ENCODE measurements at places on chromosomes 3 and 15. TPM values are rescaled to one million over a fixed set of nuclear protein-coding genes. Genes with fewer than 3 reads are reported as not detected.

DNA sequence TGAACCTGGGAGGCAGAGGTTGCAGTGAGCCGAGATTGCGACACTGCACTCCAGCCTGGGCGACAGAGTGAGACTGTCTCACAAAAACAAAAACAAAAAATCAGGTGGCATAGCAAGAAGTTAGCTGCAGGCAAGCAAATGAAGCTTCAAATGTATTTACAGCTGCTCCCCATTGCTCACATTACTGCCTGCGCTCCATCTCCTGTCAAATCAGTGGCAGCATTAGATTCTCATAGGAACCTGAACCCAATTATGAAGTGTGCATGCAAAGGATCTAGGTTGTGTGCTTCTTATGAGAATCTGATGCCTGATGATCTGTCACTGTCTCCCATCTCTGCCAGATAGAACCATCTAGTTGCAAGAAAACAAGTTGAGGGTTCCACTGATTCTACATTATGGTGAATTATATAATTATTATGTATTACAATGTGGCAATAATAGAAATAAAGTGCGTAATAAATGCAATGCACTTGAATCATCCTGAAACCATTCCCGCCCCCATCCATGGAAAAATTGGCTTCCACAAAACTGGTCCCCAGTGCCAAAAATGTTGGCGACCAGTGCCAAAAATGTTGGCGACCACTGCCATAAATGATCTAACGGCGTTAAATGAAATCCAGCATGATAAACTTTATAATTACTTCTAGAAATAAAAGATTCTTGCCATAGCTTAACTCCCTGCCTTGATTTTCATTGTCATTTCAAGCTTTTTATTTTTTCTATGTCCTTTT lies 616.7 kb upstream of the NAALADL2 start:
- H3K4me1 ChIP-seq, result no peaks in the 10 kb centered on the region
- DNase-seq, result peak; percentile 14
- no peaks in the 10 kb centered on the region for H3K27me3 ChIP-seq

DNA sequence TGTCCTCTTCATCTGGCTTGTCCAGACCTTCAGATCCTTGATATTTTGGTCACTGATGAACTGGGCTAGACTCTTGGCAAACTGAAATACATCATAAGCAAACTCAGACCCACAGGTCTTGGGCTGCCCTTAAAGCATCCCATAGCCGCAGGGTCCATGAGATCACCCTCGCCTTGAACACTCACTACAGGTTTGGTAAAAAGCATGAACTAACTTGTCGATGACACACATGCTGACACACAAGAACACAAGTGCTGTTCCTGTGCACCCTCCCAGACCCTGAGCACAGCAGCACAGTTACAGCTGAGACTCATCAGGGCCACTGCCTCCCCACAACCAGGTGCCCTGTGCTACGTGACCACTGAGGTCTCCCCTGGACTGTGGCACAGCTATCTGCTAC lies 21.0 kb downstream of the PFKFB4 start:
- H3K36me3 ChIP-seq, result peaks cover 4% of the 10 kb centered on the region
- no peak overlapping the region for H3K27ac ChIP-seq
- H3K27me3 ChIP-seq, result no peaks in the 10 kb centered on the region
- H3K4me3 ChIP-seq, result no peak overlapping the region
- no peak for DNase-seq

- no peaks in the 10 kb centered on the region for H3K36me3 ChIP-seq
- H3K4me3 ChIP-seq, result no peak overlapping the region
- H3K27ac ChIP-seq, result peak overlapping the region; percentile 43
- no peaks in the 10 kb centered on the region for H3K27me3 ChIP-seq
Observed at GRCh38 chr3:168051531-168052471, 43.9 kb downstream of the GOLIM4 start.

The SNTN gene
- not detected for total RNA-seq

DNA sequence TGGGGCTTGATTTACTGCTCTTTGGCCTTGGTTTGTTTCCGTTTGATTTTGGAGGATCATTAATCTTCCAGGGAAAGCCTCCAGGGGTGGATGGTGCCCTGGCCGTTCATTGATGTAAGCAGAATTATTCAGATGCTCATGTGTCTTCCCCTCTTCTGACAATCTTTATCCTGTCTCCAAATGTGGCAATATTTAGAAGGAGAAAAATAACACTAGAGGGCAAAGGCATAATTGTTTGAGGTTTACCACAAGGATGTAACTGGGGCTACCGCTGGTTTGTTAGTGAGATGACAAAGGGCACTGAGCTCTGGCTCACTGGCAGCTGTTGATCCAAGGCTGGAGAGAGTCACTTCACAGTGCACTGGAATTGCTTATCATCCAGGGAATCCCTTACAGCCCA lies 18.2 kb upstream of the PLCL2 start:
- H3K4me1 ChIP-seq, result no peaks in the 10 kb centered on the region
- DNase-seq, result peak; percentile 17
- no peak overlapping the region for H3K27ac ChIP-seq

The CYP1A2 gene
- not detected for total RNA-seq

The MGLL gene
- 60.1 TPM for total RNA-seq

DNA sequence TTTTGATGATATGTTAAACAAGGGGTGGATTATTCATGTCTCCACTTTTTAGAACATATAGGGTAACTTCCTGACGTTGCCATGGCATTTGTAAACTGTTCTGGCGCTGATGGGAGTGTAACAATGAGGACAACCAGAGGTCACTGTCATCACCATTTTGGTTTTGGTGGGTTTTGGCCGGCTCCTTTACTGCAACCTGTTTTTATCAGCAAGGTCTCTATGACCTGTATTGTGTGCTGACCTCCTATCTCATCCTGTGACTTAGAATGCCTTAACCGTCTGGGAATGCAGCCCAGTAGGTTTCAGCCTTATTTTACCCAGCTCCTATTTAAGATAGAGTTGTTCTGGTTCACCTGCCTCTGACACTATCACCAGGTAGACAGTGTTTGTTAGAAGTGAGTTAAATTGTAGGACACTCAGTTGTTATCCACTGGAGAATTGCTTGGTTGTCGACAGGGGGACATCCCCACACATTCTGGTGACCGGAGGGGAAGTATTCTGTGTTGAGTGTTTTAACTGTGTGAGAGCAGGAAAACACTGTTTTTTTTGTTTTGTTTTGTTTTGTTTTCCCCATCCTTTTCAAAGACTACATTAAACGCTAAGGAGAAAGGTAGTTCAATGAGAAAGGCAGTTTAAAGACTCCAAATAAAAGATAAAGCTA lies 36.9 kb upstream of the SKIL start:
- H3K4me3 ChIP-seq, result no peak overlapping the region
- H3K4me1 ChIP-seq, result no peaks in the 10 kb centered on the region
- no peak overlapping the region for H3K27ac ChIP-seq
- DNase-seq, result peak; percentile 23
- no peaks in the 10 kb centered on the region for H3K36me3 ChIP-seq
- H3K27me3 ChIP-seq, result no peaks in the 10 kb centered on the region

DNA sequence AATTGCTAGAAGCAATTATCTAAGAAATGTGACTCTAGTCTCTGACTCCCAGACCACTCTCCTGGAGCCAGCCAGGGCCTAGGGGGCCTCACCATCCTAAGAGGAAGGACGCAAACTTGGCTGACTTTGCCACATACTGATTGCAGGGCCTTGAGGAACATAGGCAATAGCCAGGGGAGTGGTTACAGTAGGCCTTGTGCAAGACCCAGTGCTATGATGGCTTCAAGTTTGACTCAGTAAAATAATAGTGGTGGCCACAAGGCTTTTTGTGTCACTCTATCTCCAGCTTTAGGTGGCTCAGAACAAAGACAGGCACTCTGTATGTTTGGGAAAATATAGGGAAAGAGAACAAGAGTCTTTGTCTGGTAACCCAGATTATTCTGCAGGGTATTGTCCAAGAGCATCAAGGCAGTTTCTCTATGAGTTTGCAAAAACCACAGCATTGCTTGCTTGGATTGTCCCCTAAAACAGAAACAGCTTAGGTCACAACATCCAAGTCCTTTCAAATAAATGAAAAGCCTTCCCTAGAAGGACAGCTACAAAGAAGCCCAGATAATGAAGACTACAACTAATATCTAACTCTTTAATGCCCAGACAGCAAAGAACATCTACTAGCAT lies 631.5 kb downstream of the PYDC2 start:
- H3K4me1 ChIP-seq, result no peaks in the 10 kb centered on the region
- no peak overlapping the region for H3K4me3 ChIP-seq
- no peak overlapping the region for H3K27ac ChIP-seq
- H3K27me3 ChIP-seq, result no peaks in the 10 kb centered on the region

GRCh38 chr15:85754989-85755388 lies 39.7 kb downstream of the KLHL25 start:
- no peak overlapping the region for H3K27ac ChIP-seq
- peaks cover 7% of the 10 kb centered on the region for H3K4me1 ChIP-seq
- no peaks in the 10 kb centered on the region for H3K36me3 ChIP-seq
- peak; percentile 36 for DNase-seq
- H3K27me3 ChIP-seq, result no peaks in the 10 kb centered on the region
- H3K4me3 ChIP-seq, result no peak overlapping the region

- peaks cover 2% of the 10 kb centered on the region for H3K36me3 ChIP-seq
- peak; percentile 5 for DNase-seq
- H3K4me1 ChIP-seq, result no peaks in the 10 kb centered on the region
- H3K27ac ChIP-seq, result no peak overlapping the region
- H3K27me3 ChIP-seq, result no peaks in the 10 kb centered on the region
Observed at GRCh38 chr15:64213646-64214045, 50.8 kb upstream of the PPIB start.

The EPHA3 gene
- 0.99 TPM for total RNA-seq

DNA sequence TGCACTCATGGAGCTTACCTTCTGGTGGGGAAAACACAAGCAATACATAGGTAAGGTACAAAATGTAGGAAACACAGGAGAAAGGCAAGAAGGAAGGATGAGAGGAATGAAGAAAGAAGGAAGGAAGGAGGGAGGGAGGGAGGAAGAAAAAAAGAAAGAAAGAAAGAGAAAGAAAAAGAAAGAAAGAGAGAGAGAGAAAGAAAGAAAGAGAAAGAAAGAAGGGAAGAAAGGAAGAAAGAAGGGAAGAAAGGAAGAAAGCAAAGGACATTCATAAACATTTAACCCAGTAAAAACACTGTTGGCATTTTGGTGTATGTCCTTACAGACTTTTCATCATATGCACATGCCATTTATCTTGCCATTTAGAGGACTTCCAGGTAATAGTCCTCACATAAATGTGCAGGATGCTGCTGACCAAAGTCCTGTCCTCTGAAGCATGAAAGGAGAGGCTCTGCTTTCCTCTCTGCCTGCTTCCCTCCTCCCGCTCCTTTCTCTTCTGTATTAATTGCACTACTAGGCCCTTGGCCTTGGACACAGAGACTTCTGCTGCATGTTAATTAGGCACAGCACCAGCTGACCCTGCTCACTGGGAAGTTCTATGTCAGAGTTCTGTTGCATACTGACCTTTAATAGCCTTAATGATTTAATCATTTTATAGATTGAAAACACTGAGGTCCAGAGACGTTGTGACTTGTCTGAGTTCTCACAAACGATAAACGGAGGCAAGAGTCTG lies 29.7 kb upstream of the NDUFB4 start:
- no peak overlapping the region for H3K27ac ChIP-seq
- no peak overlapping the region for H3K4me3 ChIP-seq
- no peaks in the 10 kb centered on the region for H3K27me3 ChIP-seq
- H3K4me1 ChIP-seq, result no peaks in the 10 kb centered on the region

DNA sequence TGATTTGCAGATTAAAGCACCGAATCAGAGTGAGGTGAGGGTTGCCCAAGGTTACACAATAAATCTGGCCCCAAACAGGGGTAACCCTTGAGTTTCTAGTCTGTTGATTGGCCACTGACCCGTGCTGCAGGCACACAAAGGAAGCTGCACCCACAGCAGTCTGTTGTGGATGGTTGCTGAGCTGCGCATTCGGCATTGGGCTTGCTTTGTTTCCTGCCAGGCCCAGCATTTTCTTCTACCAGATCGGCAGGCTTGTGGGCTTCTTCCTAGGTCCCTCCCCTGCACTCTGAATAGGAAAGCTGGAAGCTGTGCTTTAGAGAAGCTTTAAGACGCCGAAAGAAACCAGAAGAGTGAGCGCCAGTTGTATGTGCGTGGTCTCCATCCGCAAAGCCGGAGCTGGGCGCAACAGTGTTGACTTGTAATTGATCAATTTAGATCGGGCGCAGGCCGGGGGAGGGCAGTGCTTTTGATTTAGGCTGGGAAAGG lies 12.1 kb downstream of the B3GNT5 start:
- DNase-seq, result peak; percentile 69
- H3K36me3 ChIP-seq, result no peaks in the 10 kb centered on the region
- no peak overlapping the region for H3K27ac ChIP-seq
- H3K27me3 ChIP-seq, result no peaks in the 10 kb centered on the region
- H3K4me3 ChIP-seq, result no peak overlapping the region
- no peaks in the 10 kb centered on the region for H3K4me1 ChIP-seq

The SUCNR1 gene
- total RNA-seq, result under 0.01 TPM

- DNase-seq, result no peak
- H3K4me1 ChIP-seq, result no peaks in the 10 kb centered on the region
- no peak overlapping the region for H3K4me3 ChIP-seq
Observed at GRCh38 chr3:3383461-3383860, 204.0 kb upstream of the CRBN start.

DNA sequence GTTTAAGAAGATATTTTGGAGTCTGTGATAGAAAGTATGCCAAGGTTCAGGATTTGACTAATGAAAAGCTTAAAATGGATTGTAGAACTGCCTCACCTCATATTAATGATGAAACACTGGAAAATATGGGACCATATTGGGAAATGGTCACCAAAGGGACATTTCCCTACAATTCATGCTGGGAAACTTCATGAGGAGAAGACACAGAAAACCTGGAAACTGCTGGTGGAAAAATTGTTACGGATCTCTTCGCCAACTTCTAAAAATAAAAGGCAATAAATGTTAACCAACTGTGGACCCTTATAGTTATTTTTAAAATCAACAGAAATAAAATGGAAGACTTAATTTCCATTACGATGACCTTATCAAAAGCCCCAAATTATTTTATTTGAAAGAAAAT lies 97.6 kb upstream of the FRMD4B start:
- no peak overlapping the region for H3K4me3 ChIP-seq
- H3K27ac ChIP-seq, result no peak overlapping the region
- no peaks in the 10 kb centered on the region for H3K36me3 ChIP-seq
- no peaks in the 10 kb centered on the region for H3K27me3 ChIP-seq
- DNase-seq, result no peak
- H3K4me1 ChIP-seq, result no peaks in the 10 kb centered on the region

The CCR9 gene
- not detected for total RNA-seq

GRCh38 chr15:99239545-99240198 lies 9.7 kb downstream of the TTC23 start:
- H3K36me3 ChIP-seq, result peaks cover 1% of the 10 kb centered on the region
- H3K27ac ChIP-seq, result no peak overlapping the region
- peak; percentile 27 for DNase-seq
- peaks cover 2% of the 10 kb centered on the region for H3K4me1 ChIP-seq

GRCh38 chr15:33074212-33074611 lies 120.3 kb downstream of the FMN1 start:
- H3K27me3 ChIP-seq, result no peaks in the 10 kb centered on the region
- no peaks in the 10 kb centered on the region for H3K36me3 ChIP-seq
- H3K27ac ChIP-seq, result no peak overlapping the region
- peaks cover under 1% of the 10 kb centered on the region for H3K4me1 ChIP-seq
- H3K4me3 ChIP-seq, result no peak overlapping the region

The SMCO1 gene
- not detected for total RNA-seq

GRCh38 chr3:56061279-56061626 lies 407.0 kb downstream of the ERC2 start:
- no peak overlapping the region for H3K4me3 ChIP-seq
- H3K4me1 ChIP-seq, result no peaks in the 10 kb centered on the region
- DNase-seq, result no peak
- H3K36me3 ChIP-seq, result no peaks in the 10 kb centered on the region

The IVD gene
- 61.8 TPM for total RNA-seq
